Neural crest cell (in vitro differentiated cells): ENCODE measurements at places on chromosomes 5 and 9.

DNA sequence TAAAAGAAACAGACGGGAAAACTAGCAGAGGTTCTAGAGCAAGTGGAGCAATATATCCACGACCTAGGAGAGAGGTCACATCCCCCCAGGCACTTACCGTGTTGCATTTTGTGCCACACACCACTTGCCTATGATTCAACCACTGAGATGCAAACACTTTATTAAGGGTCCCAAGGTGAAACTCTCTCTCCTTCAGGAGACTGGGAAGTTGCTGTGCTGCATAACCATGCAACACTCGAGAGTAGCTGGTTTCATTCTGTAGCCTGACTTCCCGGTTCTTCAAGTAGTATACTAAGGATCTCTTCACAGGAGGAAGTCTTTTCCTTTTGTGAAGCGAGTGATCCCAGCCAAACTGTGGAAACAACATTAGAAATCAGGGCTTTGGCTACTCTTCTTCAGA is 1.6 kb downstream of the DCAF12 start:
- no peak for DNase-seq

- DNase-seq, result no peak
Measured at GRCh38 chr5:78221964-78222451, 72.5 kb downstream of the AP3B1 start.

GRCh38 chr9:3742586-3742985 is 216.8 kb upstream of the RFX3 start:
- DNase-seq, result no peak

DNA sequence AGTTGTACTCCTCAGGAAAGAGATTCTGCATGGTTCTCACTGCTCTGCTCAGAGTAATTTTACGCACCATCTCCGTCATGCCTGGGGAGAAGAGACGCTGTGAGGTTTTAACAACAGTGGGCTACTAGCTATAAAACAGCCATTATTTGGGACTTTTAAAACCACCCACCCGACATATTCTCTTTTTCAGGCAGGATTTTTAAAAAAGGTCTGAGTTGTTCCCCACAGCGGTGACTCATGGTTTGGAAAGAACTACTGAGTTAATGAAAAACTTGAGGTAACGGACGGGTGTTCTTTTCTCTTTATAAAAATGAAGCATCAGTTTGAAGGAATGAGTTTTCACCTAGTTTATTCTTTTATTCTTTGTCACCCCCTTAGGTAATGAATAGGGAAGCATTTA is 61.3 kb downstream of the TTLL11 start:
- DNase-seq, result no peak

GRCh38 chr5:32471784-32472183 is 27.2 kb upstream of the ZFR start:
- DNase-seq, result no peak

GRCh38 chr9:135169709-135170226 is 82.3 kb downstream of the OLFM1 start:
- no peak for DNase-seq

- no peak for DNase-seq
Measured at GRCh38 chr9:82148901-82149461, 160.4 kb downstream of the SPATA31D1 start.
